ENCODE measurements at places on chromosomes 12 and 14.
A peak's percentile ranks its signal among the peaks of the same experiment; 100 is the strongest.

GRCh38 chr12:117309276-117309925 lies 52.0 kb downstream of the NOS1 start:
- DNase-seq: no peak

DNA sequence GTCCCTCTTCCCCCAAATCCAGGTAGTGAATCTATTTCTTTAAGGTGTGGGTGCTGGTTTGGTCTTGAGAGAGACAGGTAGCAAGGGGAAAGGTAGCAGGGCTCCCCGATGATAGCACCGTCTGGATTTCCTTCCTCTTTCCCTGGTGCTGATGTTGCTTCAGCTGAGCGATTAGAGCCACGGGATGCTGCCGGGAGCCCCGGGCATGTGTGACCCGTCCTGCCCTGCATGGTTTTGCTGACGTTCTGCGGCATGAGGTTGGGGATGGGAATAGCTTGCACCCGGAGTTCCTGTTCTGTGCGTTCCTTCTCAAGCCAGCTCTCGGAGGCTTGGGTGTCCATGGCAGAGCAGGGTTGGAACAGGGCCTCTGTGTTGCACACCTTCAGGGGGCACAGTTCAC lies 107.3 kb downstream of the TSPAN9 start:
- DNase-seq: no peak

- DNase-seq: no peak
These were observed 24.1 kb upstream of the PLEKHA5 start for GRCh38 chr12:19105463-19105862.

DNA sequence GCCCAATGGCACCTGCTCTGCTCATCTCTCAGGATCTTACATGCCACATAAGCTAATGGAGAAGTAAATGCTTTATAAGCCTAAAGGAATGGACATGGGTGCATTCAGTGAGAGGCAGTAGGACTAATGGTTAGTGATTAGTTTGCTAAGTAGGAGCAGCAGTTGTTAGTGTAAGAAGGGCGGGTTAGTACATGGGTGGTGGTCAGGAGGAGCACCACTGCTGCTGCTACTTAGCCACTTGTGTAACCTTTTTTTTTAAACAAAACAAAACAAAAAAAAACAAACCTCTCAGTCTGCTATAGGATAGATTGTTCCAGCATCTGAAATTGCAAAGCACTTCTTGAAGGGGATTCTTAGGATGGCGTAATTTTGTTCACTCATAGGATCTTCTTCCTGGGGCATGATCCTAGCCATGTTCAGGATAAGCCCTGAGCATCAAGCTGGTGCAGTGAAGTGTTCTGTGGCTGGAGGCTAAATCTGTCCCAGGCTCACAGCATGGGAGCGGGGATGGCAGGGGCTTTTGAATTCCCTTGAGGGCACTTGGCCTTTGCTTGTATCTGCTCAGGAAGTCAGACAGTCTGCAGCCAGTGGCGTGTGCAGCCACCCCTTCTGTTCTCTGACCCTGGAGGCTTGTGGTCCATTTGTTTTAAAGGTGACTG lies 63.6 kb downstream of the CHST11 start:
- DNase-seq: no peak

DNA sequence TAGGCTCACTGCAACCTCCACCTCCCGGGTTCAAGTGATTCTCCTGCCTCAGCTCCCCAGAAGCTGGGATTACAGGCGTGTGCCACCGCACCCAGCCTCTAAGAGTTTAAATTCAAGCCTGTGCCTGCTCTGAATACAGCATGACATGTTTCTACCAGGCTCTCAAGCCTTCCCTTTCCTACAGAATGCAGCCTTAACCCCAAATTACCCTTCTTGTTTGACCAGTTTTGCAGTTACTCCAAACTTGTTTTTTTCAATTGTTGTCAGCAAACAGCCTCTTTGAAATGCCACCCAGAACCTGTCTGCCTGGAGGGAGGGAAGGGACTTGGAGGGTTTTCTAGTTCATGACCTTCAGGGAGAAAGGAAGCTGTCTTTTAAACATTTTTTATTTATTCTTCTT lies 15.4 kb downstream of the GLTP start:
- no peak for DNase-seq

GRCh38 chr14:101373690-101374295 lies 187.5 kb upstream of the DIO3 start:
- DNase-seq: no peak

DNA sequence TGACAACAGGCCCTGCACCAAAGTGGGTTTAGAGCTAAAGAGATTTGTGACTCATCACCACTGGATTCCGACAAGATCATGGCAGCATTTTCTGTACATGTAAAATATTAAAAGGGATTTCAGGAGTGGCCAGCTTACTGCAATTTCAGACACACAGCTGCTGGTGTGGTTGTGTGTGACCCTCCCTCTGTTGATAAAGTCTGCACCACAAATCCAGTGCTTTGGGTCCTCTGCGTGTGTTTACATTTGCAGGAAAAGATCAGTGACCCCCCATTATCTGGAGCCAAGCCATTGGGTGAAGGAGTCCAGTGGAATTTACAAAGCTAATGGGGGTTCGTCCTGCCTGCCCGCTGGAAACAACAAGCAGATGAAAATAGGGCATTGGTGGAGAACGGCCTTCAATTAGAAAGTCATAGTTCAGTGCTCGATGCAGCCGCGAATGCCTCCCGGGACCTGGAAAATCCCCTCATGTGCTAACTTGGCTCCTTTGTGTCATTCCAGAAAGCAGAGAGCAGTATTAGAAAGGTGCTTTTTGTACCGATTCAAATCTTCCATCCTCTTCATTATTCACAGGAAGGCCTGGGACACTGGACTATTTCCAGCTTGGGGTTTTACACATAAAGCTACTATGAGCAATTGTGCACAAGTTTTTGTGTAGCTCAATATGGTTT lies 188.5 kb upstream of the TMEM132C start:
- no peak for DNase-seq

DNA sequence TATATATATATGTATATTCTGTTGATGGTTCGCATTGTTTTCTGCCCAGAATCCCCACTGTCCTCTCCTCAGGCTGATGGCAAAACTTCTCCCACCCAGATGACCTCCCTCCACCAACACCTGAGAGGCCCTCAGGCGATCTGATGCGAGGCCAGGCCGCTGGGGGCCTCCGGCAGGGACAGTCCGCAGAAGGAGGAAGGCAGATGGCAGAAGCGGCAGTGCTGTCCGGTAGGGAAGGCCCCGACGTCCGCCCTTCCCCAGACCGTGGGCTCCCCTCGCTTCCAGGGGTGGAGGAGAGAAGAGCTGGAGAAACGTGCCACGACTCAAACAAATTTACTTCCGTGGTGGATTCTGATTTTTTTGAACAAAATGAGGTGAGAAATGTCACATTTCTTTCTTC lies 178.3 kb upstream of the RGS6 start:
- no peak for DNase-seq

- DNase-seq: no peak
These were observed at the start of gene PRH2 for GRCh38 chr12:10928746-10929286. Gene PRH2 (plus strand): TSS chr12:10929236. CDS start chr12:10929274, 38 bp downstream.

GRCh38 chr14:77059276-77059915 lies 30.9 kb upstream of the IRF2BPL start:
- DNase-seq: peak; percentile 45

Measured in CD4-positive, alpha-beta T cell treated with Interleukin-2 at 100 ng/mL for 4 hours (primary cell).